ENCODE measurements at places on chromosomes 11 and 22.

DNA sequence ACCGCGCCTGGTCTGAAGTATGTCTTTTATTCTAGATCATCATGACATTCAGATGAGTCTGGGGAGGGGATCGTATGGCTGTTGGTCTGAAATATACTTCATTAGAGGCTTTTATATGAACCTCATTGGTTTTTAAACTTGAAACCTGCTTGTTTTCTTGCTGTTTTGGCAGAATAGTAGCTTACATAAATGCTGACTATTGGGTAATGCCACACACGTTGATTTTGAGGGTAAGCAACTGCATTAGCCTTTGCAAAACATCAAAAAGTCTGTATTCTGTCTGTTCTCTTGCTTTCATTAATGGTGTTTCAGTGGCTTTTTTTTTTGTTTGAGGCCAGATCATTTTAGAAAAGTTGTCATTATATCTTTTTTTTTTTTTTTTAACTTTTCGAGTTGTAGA is 14.2 kb downstream of the PPME1 start:
- DNase-seq = no peak

DNA sequence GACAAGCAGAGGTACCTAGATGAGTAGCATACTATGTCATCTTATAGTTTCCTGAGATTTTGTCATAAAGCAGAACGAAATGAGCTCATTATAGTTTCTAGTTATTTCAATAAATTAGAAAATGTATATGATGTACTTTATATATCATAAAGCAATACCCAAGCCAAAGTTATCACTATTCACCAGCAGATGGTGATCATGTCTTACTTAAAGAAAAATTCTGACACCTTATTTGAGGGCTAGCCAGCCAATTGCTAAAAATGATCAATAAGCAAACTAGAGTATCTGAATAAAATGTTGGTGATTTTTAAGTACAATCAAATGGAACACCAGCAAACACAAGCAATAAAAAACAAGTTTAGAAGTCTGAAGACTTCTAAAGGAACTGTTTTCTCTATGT is 44.1 kb downstream of the RSF1 start:
- no peak for DNase-seq

DNA sequence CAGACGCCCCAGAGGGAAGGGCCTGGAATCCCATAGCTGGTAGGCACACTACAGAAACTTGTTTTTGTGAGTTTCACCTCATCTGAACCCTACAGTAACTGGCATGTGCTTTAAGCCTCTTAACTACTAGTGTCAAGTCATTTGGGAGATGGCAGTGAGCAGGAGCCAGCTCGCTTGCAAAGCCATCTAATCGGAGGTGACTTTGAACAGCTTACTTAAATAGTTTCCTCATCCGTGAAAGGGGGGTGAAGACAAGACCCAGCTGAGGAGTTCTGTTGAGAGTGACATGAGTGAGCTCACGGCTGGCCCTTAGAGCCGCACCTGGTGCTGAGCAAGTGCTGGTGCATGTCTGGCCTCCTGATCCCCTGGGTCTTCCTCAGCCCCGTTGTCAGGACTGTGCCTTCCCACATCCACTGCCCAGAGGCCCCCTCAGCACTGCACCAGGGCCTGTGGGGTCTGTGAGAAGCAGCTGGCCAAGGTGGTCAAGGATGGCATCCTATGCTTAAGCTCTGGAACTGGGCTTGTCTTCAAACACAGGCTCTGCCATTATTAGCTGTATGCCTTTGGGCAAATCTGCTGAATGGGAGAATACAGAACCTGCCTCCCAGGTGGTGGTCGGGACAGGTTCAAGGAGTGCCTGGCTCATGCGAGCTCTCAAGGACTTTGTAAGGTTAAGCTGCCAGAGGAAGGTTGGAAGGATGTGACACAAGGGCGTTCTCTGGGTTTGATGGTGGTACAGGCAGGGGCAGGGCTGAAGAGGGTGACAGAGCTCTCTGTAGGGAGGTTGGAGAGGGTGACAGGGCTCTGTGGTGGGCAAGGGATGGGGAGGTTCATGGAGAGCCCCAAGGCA is 27.3 kb downstream of the INCENP start:
- no peak for DNase-seq

DNA sequence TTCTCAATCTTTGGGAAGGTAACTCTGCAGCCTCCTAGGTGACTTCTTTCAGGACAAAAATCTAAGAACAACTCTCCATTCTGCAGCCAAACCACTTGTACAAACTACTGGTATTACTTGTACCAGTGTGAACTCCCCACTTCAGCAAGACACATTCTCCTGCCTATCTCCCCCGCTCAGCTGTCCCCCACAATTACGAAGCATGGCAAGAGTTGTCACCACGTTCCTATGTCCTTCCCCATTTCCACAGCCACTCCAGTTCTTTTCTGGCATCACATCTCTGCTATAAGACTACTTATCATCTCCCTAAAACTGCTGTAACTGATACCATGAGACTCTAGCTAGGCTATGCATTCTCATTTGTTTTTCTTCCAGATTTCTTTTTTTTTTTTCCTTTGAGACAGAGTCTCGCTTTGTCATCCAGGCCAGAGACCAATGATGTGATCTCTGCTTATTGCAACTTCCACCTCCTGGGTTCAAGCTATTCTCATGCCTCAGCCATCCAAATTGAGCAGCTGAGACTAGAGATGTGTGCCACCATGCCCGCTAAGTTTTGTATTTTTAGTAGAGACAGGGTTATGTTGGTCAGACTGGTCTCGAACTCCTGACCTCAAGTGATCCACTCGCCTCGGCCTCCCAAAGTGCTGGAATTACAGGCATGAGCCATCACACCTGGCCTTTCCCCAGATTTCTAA is 71.9 kb upstream of the CDON start:
- DNase-seq = no peak

DNA sequence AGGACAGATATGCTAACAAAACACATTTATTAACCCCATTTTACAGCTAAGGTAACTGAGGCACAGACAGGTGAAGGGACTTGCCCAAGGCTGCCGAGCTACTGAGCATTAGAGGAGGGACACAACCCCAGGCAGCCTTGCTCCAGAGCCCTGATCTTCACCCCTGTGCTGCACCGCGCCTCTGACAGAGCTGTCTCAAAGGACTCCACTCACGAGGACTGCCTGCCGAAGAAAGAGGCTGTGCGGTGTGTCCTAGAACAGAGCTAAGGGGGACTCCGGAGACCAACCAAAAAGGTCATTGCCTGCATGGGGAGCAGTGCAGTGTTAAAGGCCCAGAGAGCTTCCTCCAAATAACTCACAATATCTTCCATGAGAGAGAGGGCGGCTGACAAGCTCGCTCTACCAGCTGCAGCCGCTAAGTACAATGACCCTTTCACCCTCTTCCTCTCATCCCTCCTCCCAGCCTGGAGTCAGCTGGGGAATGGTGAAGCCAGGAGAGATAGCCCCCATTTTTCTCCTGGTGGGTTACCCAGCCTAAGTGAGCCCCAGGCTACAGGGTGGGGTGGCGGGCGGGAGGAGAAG is 119.2 kb downstream of the DSCAML1 start:
- DNase-seq = no peak

- DNase-seq = no peak
Measured at GRCh38 chr11:111598559-111598958, 3.7 kb upstream of the SIK2 start.

- DNase-seq = no peak
Measured at GRCh38 chr11:69443968-69444364, 37.5 kb upstream of the LINC01488 start.

GRCh38 chr22:49380095-49380827 is 447.4 kb downstream of the BRD1 start:
- DNase-seq = no peak

DNA sequence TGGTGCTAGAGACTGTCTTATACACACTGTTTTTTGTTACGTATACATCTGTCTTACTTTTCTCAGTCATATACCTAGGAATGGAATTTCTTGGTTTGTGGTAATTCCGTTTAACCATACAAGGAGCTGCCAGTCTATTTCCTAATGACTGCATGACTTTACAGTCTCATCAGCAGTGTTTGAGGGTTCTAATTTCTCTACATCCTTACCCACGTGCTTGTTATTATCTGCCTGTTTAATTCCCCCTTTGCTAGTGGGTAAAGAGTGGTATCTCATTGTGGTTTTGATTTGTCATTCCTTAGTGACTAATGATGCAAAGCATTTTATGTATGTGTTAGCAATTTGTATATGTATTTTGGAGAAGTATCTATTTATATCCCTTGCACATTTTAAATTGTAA is 1008.0 kb downstream of the FAM181B start:
- no peak for DNase-seq

DNA sequence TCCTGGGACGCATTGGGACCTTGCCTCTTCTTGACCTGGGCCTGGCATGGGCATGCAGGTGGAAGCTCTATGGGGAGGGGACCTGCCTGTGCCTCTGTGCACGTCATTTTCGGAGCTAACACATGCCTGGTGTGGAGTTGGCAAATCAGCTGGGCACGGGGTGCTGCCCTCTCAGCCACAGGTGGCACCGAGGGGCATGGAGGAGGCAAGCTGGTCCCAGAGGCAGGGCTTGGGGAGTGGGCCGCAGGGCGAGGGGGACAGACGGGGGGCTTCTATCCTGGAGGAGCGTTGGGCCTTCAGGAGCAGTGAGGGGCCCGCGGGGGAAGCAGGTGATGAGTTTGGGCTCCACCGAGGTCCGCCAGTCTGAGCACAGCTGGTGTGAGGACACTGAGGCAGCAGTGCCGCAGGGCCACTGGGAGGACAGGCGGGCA is 362.0 kb downstream of the TBC1D22A start:
- DNase-seq = no peak

GRCh38 chr22:50605613-50606074 is 5.1 kb downstream of the MAPK8IP2 start:
- DNase-seq = no peak

DNA sequence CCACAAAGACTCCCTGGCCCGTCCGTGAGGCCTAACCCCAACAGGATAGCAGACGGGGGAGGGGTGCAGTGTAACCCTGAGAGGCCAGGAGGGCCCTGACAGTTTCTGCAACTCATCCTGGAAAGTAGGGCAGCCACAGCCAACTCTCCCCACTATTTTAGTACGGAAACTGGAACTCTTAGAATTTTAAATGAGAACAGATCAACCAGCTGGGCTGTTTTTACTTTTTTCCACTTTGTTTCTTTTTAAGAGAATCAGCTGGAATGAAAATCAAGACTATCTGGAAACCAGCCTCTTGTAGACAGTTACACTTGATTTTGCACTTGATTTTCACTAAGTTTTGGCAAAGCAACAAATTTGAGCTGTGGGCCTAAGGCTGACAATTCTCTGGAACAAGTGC is 42.7 kb upstream of the NRIP3 start:
- no peak for DNase-seq

- DNase-seq = no peak
Measured at GRCh38 chr22:49181942-49182341, 645.7 kb downstream of the BRD1 start.

DNA sequence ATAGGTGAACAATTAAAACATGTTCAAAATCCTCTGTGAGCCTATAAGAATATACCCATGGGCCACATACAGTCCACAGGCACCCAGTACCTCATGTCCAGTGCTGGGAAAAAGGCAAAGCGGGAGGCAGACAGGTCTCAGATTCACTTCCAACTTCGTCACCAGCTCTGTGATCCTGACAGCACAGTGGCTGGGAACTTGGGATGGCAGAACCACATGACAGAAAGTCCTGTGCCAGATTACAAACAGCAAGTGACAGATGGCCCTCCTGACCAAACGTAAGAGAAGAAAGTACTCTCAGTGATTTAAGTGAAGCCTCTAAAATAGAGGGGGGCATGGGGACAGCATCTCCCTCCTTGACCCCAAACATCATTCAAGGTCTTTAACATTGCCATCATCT is 5.8 kb downstream of the SLC1A2 start:
- no peak for DNase-seq

- no peak for DNase-seq
Measured at GRCh38 chr11:57155400-57155799, 26.4 kb upstream of the LRRC55 start.

GRCh38 chr11:102603091-102603490 is 22.0 kb downstream of the MMP20 start:
- no peak for DNase-seq

DNA sequence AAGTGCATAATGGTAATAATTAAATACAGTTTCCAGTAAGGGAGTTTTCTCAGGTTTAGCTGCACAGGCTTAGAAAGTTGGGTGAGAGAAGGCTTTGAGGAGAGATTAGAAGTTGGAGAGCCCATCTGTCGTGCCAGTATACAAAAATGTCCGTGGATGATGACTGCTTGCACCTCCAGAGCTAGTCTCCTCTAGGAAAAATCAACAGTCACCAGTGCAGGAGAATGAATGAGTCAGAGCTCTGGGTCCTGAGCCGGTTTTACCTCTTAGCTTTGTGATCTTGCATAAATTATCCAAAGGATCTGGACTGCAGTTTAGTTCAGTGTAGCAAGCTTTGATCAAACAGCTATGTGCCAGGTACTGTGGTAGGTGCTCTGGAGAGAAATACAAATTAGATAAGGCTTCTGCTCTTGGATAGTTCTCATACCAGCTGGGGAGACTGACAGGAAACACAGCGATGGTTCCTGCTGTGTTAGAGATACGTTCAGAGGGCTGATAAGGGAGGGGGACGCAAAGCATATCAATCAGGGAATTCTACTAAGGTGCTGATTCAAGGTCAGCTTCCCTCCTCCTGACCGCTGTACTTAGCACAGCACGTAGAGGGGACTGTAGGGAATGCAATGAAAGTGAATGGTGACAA is 125.9 kb downstream of the TEAD1 start:
- no peak for DNase-seq

DNA sequence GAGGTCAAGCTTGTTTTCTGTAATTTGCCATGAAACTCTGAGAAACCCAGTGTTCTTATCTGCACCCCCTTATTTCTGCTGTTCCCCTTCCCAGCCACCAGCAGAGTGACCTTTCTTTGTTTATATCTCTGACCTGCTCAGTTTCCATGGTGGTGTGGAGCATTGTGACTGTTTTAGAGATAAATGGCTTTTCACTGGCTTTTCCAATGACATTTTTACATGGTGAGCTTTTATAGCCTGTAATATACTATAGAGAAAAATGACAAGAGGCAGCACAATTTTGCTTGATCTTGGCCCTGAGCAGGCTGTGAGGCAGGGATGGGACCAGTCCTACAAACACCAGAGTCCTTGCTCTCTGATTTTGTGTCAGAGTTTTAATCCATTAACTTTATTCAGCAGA is 233.9 kb downstream of the FAT3 start:
- no peak for DNase-seq

DNA sequence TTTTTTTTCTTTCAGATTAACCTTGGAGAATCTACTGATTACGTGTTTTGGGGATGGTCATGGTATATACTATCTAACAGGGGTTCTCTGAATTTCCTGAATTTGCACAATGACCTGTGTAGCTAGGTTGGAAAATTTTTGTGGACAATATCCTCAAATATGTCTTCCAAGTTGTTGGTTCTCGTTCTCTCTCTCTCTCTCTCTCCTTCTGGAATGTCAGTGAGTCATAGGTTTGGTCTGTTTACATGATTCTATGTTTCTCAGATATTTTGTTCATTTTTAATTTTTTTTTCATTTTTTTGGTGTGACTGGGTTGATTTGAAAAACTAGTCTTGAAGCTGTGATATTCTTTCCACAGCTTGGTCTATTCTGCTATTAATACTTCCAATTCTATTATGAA is 604.0 kb upstream of the ANO3 start:
- DNase-seq = no peak

- no peak for DNase-seq
Measured at GRCh38 chr11:123093739-123094138, 31.8 kb upstream of the HSPA8 start.

GRCh38 chr22:24103301-24103700 is 78.0 kb upstream of the SUSD2 start:
- DNase-seq = no peak
